ENCODE measurements at places on chromosomes 7 and 10.

GRCh38 chr10:94299417-94299816, 63.3 kb downstream of the NOC3L start:
- peak; percentile 80 for ATAC-seq

GRCh38 chr10:83153714-83154113, 985.6 kb upstream of the GHITM start:
- no peak for ATAC-seq

DNA sequence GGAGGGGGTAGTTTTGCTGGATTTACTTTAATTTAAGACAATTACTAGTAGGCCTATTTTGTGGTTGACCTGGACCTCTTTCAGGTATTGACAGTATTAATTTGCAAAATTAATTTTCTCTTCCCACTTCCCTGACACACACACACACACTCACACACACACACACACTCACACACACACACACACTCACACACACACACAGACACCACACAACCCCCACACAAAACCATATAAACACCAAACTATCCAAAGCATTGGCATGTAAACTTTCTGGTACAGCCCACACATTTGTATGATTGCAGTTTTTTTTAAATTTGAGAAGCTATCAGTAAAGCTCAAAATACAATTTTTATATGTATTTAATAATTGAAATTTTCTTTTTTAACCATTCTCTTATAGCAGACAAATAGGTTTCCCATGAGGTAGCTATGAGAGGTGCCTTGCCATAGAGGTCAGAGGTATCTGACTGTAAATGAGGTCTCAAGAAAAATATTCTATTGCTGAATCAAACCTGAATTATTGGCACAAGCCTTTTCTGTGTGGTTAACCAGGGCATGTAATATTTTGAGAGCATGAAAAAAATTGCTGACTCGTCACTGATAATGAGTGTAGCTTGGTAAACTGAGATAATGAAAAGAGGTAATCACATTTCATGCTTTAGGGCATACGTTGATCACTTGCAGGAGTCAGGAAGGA, 306.5 kb downstream of the GATA3 start:
- peak; percentile 20 for ATAC-seq

GRCh38 chr7:135846339-135846738, 97.7 kb upstream of the FAM180A start:
- no peak for ATAC-seq

DNA sequence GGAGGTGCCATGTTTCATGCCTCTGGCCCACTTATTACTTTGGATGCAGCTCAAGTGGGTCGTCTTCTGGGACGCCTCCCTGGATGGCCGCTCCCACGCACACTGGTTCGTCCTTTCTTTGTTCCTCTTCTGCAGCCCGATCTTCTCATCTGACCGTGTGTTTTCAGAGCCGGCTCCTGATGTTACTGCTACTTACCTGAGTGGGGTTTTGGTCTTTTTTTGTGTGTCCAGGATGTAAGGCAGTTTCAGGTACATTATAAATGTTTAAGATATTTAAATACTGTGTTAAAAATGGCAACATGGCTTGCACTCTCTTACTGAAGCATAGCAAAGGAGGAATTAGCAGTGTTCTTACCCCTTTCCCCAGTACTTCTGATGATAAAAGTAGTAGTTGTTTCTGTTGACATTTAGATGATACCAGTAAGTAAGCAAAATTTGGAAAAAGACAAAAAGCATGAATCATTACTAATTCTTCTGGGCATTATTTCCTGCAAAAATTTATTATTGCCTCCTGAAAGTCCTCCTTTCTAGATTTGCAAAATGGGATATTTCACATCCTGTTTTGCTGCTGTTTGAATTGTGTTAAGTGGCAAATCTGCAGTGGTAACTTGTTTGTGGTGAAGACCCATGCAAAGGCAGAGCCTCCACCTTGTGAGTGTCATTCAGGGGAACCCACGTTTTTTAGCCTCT, 59.4 kb downstream of the SHH start:
- ATAC-seq: no peak

DNA sequence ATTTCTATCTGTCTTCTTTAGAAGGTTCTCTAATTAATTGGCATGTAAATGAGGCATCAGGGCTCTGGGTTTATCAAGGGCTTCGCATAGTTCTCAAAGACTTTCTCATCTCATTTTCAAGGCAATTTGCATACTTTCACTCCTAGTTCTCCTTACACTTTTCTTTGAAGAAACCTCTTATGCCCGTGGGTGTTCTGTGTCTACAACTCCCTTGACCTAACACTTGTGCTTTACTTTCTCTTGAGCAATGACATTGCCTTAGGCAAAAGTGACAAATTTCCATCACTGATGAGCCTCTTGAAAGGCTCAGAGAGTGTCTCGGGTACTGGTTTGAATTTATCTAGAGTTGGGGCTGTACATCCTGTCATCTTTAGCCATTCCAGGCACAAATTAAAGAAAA, 74.7 kb upstream of the ITPRID1 start:
- no peak for ATAC-seq

DNA sequence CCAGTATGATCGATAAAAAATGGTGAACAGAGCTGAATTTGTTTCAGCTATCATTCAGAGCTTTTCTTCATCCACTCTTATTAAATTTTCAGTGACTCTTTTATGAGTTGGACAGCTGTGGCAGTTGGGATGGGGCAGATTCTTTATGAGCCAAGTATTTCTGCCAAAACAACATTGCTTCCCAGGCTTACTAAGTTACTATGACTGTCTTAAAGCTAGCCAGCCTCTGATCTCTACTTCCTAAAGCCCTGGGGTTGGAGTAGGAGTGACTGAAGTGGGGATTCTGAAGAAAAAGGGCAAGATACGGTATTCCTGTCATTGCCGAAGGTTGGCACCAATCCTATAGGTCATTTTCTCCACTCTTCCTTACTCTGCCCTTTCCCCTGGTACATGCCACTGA, 12.7 kb downstream of the RPP30 start:
- no peak for ATAC-seq

- ATAC-seq: no peak
Measured at GRCh38 chr10:20847512-20847911, 49.6 kb downstream of the NEBL start.

DNA sequence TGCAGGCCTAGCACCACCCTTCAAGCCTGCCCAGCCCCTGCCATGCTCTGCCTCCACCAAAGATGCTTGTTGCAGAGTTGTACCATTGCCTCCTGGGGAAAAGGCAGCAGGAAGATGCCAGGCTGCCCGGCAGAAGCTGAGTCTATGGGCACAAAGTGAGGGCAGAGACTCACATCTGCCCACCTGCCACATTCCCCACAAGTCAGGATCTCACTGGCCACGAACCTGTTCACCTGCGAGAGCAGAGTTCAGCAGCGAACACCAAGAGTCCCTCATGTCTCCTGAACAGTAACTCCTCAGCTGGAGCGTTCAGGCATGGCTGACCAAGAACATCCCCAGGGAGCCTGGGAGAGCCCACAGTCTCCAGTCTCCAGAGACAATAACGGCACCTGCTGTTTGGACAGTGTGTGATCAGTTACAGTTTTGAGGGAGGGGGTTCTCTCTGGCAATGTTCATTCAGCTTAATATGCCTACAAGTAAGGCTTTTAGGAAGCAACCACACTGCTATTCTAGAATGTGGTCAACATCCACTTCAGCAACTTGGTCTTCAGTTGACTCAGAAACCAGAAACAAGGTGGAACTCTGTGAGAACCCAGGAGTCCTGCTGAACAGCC, 78.5 kb downstream of the GRID1 start:
- no peak for ATAC-seq

DNA sequence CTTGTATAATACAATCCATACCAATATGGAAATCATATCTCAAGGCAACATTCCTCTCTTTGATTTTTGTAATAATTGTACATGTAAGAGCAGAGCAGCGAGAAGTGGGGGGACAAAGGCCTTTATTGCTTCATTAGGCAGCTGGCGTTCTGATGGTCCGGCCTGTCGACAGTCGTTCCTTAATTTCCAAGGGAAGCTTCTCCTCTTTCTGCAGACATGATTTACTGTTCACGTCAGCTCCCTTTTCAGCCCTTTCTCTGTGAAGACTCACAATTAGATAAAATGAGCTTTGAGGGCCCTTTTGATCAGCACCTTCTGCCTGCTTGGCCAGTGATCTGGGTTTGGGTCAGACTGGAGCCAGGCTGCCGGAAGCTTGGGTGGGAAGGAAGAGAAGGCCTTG, 65.6 kb upstream of the CTBP2 start:
- no peak for ATAC-seq

GRCh38 chr10:88049204-88049603, 185.8 kb downstream of the PTEN start:
- no peak for ATAC-seq

- ATAC-seq: no peak
Measured at GRCh38 chr7:151694828-151695580, 175.3 kb upstream of the RHEB start.

DNA sequence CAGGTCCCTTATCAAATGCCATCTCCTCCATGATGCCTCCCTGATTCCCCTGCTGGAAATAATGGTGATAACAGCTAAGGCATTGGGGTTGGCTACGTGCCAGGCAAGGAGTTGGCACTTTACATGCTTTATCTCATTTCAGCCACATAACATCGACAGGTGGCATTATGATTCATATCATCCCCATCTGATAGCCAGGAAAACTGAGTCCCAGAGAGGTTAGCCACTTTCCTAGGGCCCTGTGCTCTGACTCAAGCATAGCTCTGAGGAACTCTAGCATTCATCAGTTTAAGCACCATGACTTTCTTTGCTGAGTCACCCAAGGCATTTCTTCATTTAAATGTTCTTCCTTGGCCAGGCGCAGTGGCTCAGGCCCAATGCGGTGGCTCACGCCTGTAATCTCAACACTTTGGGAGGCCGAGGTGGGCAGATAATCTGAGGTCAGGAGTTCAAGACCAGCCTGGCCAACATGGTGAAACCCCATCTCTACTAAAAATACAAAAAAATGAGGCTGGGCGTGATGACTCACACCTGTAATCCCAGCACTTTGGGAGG, 6.6 kb downstream of the LEP start:
- no peak for ATAC-seq

- peak; percentile 28 for ATAC-seq
Measured at GRCh38 chr7:12322284-12322902, 81.3 kb downstream of the VWDE start.

DNA sequence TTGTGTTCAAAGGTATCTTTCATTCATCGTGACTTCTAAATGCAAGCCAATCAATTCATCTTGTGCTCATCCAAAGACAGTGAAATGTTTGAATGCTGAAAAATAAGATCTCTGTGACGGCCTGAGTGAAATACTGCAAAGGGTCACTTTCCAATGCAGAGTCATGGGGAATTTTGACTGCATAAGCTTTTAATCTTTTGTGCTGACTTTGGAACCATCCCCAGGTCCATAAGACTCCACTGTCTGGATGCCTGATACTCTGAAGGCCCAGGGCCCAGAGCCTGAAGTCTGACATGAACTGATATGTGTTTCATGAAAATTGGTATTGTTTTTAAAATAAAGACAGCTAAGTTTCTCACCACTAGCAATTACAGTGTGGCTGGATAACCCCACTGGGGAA, 39.0 kb downstream of the PPP1R3C start:
- ATAC-seq: no peak

- no peak for ATAC-seq
Measured at GRCh38 chr10:124737221-124737620, 7.0 kb downstream of the FAM53B start.

DNA sequence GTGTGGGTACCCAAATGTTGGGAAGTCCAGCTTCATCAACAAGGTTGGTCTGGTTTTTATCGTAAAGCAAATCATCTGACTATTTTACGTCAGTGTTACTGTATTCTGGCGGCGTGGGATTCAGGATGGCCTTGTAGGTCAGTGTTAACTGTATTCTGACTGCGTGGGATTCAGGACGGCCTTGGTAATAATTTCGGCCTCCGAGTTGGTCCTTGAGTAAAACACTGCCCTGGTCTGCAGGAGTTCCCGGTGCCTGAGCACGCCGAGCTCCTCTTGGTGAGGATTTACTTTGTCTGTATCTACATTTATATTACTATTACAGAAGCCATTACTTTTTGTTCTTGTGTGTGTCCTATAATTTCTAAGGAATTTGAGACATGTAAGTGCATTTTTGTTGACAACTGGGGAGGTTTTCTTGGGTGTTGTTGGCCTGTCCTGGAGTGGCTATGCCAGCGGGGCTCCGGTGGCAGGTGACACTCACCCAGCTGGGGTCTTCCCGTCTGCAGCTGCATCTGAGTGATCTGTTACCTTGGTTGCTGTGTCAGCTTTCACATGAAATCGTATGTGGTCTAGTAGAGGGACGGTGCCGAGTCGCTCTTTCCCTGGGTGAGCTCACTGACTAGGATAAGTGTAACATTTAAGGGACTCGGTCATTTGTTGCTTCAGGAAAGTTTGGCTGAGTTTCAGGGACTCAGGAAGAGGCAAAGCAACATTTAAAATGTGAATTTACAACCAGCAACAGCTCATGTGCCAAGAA, 9.2 kb downstream of the GTPBP4 start:
- no peak for ATAC-seq

DNA sequence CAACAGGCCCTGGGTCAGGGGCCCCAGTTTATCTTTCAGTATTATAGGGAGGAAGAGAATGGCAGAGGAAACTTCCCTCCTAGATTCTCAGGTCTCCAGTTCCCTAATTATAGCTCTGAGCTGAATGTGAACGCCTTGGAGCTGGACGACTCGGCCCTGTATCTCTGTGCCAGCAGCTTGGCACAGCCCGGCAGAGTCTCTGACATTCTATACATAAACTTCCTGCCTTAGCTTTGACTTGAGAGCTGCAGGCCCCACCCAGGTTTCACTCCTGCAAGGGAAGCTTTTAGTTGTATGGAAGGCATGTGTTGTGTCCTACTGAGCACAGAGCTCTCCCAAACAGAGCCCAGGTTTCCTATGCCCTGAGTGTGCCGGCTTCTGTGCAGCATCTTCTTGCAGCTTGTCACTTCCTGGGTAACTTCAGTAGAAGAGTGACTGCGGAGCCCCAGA, 205.6 kb upstream of the PRSS58 start:
- peak; percentile 69 for ATAC-seq

- peak; percentile 70 for ATAC-seq
Measured at GRCh38 chr10:132229834-132230556, 43.2 kb downstream of the DPYSL4 start.

- ATAC-seq: no peak
Measured at GRCh38 chr7:4958477-4959301, at the start of gene MMD2. Gene MMD2 (minus strand): TSS chr7:4959187. CDS start chr7:4959017, 170 bp downstream.

DNA sequence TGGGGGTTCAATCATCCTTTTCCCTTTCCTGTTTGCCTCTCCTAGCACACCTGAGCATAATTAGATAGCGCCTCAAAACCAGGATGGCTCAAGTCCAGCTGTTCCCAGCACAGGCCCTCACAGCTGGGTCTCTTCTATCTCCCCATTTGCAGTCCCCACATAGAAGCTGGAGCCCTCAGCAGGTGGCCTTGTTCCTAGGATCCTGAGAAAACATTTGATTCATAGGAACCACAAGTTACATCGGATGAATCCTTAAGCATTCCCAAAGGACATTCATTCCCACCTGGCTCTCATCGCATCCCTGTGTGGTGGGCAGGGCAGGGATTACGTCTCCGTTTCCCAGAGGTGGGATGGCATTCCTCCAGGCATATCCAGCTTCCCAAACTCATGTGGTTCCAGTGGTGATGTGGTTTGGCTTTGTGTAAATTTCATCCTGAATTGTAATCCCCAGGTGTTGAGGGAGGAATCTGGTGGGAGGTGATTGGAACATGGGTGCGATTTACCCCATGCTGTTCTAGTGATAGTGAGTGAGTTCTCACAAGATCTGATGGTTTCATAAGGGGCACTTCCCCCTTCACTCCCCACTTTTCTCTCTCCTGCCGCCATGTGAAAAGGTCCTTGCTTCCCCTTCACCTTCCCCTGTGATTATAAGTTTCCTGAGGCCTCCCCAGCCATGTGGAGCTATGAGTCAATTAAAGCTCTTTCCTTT, 49.8 kb upstream of the LEP start:
- ATAC-seq: no peak

- no peak for ATAC-seq
Measured at GRCh38 chr10:91271886-91272285, 51.4 kb downstream of the PCGF5 start.

Measured in activated T-helper 17 cell treated with anti-CD3 and anti-CD28 coated beads, Interleukin-2, amount 50 U/mL, for 72 hours (primary cell).